ENCODE measurements at places on chromosomes 5 and 9.

GRCh38 chr5:149605354-149605997 lies 24.2 kb downstream of the ARHGEF37 start:
- DNase-seq: no peak

- DNase-seq: no peak
Measured at GRCh38 chr5:78360674-78360923, 182 bp downstream of the SCAMP1 start.

DNA sequence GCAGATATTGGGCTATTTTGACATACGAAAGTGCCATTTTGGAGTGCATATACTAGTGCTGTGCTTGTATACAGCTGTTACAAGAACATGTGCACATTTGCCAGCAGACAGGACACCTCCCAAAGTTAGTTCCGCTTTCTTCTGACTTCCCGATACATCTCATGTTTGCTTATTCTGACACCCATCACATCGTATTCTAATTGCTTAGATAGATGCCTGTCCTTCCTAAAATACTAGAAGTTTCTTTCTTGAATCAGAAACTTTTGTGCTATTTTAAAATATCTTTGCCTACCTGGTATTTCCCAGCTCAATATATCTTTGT lies 177.8 kb downstream of the TTLL11 start:
- no peak for DNase-seq

- no peak for DNase-seq
Measured at GRCh38 chr5:7515284-7515914, 119.5 kb downstream of the ADCY2 start.

GRCh38 chr9:134738869-134739659 lies 97.5 kb downstream of the COL5A1 start:
- DNase-seq: peak; percentile 73
